Renal cortical epithelial cell (primary cell): ENCODE measurements at places on chromosomes 7 and 10. TPM values are rescaled to one million over a fixed set of nuclear protein-coding genes. Genes with fewer than 3 reads are reported as not detected.

Gene OPN1SW
- total RNA-seq = not detected in 2 replicates

Gene KCND2
- total RNA-seq = 0.05 and 0.17 TPM in 2 replicates

Gene LIPK
- not detected in 2 replicates for total RNA-seq

Gene ASZ1
- total RNA-seq = not detected in 2 replicates

DNA sequence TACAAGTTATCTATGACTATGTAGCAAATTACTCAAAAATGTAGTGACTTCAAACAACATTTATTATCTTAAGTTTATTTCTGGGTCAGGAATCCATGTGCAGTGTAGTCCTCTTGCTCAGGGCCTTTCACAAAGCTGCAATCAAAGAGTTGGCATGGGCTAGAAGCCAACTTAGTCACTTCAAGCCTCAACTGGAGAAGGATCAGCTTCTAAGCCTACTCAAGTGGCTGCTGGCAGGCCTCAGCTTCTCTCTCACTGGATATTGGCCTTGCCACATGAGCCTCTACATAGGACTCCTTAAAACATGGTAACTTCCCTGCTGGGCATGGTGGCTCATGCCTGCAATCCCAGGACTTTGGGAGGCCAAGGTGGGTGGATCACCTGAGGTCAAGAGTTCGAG lies 5.0 kb upstream of the NFE2L3 start:
- peak; percentile 19 for DNase-seq

GRCh38 chr7:50339990-50340500 lies 35.5 kb downstream of the IKZF1 start:
- no peak for DNase-seq

DNA sequence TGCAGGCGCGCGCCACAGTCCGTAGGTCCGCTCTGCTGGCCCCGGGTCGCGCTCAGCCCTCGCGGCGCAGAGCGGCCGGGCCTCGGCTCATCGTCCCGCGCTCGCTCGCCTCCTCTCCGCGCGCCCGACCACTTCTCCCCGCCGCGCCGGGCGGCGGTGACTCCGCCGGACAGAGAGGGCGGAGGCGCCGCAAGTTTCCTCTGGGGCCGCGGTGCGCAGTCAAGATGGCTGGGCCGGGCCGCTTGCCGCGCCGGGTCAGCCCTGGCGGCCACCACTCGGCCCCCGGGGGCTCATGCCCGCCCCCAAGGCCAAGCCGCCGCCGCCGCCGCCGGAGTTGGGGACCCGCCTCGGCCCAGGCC lies 441 bp downstream of the FZD8 start:
- DNase-seq = no peak

DNA sequence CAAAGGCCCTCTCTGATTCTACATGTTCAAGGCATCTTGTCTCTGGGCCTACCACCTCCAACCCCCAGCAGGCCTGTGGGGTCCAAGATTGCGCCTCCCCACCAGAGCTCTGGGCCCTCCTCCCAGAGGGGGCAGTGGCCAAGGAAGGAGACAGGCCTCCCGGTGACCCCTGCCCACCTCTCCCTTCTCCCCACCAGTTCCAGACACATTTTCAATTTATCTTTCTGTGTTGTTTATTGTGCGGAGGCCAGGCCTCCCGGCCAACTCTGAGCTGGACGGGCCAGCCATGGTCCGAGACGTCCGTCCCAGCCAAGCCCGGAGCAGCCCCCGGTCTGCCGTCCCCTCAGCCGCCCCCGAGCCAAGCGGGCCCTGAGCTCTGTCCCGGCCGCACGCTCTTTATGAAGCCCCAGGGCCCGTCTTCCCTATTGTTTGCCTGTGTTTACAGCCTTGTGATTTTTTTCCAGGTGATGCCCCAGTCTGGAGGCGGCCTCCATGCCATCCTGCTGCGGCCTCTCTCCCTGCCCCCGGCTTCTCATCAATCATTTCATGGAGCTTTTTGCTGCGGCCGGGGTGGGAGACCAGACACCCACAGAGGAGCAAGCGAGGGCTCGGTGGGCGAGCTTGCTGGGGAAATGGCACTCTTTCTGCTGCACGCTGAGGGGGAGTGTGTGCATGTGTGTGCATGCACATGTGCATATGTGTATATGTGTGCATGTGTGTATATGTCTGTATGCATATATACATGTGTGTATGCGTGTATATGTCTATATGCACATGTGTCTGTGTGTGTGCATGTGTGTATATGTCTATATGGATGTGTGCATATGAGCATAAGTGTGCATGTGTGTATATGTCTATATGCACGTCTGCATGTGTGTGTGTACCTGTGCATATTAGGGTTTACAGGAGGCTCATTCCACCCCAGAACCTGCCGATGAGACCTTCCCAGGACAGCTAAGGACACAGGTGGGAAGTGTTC lies 52.7 kb upstream of the ELN start:
- DNase-seq = no peak

- peak; percentile 56 for DNase-seq
Observed at GRCh38 chr10:113735913-113736312, 15.6 kb upstream of the PLEKHS1 start.

DNA sequence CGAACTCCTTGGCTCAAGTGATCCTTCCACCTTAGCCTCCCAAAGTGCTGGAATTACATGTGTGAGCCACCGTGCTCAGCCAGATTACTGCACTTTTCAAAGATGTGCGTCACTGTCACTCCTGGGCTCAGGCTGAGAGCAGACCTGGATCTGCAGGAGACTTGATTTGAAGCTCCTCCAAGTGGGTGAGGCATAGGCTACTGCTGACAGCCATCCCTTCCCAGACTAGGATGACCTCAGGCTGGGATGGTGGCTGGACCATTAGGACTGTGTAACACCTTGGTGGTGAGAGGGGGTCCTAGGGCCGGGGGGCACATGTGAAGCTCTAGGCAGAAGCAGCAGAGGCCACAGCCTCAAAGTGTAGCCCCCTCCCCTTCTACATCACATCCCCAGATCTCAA lies 8.2 kb upstream of the SRRM3 start:
- no peak for DNase-seq

DNA sequence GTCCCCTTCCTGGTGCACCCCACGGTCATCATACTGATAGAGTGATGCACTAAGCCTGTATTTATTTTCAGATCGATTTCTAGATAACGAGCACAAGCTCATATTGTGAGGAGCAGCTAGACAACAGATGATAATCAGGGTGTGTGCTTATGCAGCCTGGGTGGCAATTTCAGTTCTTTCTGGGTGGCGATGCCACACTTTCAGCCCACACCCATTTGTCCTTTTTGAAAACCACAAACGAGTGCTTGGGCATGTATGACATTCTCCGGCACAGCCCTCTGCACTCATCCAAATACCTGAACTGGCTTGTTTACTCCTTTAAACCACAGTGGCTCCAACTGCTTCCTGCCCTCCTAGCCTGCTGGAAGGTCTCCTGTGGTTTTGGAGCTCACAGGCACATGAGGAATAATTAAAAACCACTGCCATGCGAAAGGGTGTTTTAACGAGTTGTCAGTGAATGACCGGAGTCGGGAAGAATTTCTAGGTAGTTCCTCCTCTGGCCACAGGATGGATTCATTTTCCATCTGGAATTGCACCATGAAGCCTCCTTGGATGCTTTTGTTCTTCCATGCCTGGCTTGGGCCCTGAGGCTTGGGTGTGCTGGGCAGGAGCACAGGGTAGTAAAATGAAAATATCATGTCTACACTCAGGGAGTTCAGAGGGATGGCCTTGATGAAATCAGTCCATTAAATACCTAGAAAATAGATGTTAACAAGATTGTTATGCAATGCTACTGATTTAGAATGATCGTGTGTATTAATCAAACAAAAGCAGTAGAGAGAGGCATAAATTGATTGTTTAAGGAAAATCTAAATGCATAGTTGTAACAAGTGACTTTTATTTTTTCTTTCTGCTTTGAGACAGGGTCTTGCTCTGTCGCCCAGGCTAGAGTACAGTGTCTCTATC lies 52.4 kb upstream of the ITGB1 start:
- peak; percentile 99 for DNase-seq

- no peak for DNase-seq
Observed at GRCh38 chr7:99352247-99352646, 22.3 kb upstream of the ARPC1B start.
